ENCODE measurements at places on chromosomes 13 and 19.

GRCh38 chr13:103178986-103179943 lies 113.0 kb upstream of the SLC10A2 start:
- DNase-seq = no peak

DNA sequence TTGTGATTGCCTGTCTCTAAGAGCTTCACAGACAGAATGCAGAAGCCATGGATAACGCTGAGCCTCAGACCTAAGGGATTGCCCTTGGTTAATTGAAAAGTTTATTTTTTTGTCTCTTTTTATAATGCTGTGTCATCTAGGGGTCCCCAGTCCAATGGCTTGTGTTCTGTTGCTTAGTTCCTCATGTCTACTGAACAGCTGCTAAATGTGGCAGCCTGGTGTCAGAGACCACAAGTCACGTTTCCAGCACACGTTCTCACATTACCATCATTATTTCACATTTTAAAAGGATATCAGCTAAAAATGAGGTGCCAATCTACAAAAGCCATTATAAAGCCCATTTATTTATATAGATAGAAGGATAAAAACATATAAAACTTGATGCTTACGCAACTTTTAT lies 1362.0 kb downstream of the PCDH9 start:
- no peak for DNase-seq

DNA sequence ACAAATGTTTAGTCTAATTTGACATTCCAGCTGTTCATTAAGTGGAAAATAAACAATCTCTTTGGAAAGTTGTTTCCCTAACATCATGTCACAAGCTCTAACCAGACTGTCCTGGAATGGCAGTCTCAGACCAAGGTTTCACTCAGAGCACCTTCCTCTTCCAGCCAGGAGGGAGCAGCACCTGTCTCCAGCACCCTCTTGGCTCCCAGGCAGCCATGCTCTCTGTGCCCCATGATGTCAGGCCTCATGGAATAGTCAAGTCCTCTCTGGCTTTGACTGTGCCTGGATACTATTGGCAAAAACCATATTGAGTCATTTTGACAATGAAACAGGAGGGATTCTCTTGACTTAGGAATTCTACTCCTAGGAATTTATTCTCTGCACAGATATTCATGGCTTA lies 171.4 kb downstream of the OXGR1 start:
- DNase-seq = peak; percentile 25

DNA sequence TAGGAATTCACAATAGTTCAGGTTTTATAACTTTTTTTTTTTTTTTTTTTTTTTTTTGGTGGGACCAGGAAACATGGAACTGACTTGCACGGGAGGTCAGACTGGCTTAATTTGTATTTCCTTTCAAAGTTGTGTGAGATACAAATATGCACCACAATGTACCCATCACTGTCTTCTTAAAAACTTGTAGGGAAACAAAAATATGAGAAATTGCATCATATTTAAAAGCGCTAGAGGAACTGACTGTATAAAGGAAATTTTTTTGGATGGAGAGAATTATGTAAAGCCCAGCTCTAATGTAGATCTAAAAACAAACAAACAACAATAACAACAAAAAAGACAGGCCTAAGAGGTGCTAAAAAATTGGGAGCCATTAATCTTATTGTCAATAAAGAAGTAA lies 246.5 kb downstream of the DCT start:
- DNase-seq = no peak

DNA sequence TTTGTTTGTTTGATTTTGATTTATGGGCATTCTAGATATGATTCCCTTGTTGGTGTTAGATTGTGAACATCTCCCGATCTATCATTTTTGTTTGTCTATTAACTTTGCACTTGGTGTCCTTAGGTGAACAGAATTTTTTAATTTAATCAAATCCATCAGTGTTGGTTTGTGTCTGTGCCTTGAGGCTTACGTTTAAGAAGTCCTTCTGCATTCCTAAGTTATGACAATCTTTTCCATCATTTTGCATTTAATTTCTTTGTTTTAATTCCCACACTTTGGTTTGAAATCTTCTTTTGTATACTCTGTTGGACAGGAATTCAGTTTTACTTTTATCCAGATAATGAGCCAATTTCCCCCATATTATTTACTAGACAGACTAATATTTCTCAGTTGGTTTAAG lies 421.7 kb downstream of the HS6ST3 start:
- no peak for DNase-seq

Data from fibroblast of upper back skin (primary cell).